Breast epithelium (tissue), 4 donors: ENCODE measurements at places on chromosomes 2 and 18. TPM values are rescaled to one million over a fixed set of nuclear protein-coding genes. Genes with fewer than 3 reads are reported as not detected.

DLX1 gene
- not detected for total RNA-seq

DNA sequence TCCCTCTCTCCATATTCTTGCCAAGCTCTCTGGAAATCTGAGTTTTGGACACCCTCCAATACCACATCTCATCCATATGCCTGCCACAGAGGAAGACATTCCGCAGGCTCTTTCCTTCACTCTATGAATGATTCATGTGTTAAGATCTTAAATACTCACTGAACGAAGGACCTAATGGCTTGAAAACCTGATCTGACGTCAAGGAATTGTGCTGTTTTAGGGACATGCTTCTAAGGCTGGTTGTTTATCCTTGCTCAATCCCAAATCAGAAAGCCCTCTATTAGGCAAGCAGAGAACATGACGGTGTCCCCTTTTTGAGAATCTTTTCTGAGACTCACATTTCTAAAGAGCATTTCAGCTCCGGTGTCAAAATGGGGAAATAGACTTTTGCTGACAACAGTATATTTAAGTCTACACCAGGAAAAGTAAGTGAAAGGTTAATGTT is 83.7 kb upstream of the GALNT5 start:
- no peaks in the 10 kb centered on the region for H3K4me1 ChIP-seq
- H3K4me3 ChIP-seq = no peak overlapping the region
- peak overlapping the region; percentile 18 for H3K27ac ChIP-seq
- no peaks in the 10 kb centered on the region for H3K36me3 ChIP-seq
- no peaks in the 10 kb centered on the region for H3K27me3 ChIP-seq

ITGB6 gene
- 46.1 TPM for total RNA-seq

GRCh38 chr2:117359266-117359914 is 455.1 kb upstream of the DDX18 start:
- no peaks in the 10 kb centered on the region for H3K27me3 ChIP-seq
- H3K4me1 ChIP-seq = no peaks in the 10 kb centered on the region
- no peak for DNase-seq
- no peak overlapping the region for H3K4me3 ChIP-seq
- H3K27ac ChIP-seq = no peak overlapping the region
- H3K36me3 ChIP-seq = no peaks in the 10 kb centered on the region

- H3K27ac ChIP-seq = no peak overlapping the region
- no peaks in the 10 kb centered on the region for H3K36me3 ChIP-seq
- no peak overlapping the region for H3K4me3 ChIP-seq
Observed at GRCh38 chr2:165533331-165533730, 63.8 kb downstream of the CSRNP3 start.

DNA sequence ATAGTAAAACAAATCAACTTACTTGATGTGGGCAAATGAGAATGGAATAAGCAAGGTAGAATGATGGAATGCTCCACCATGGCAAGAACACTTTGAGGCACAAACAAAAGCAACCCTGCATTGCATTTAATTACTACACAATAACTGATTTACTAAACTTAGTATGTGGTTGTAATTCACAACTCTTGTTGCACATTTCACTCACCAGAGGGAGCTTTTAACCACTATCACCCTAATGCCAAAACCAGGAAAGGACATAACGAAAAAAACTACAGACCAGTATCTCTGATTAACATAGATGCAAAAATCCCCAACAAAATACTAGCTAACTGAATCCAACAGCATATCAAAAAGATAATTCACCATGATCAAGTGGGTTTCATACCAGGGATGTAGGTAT is 659.8 kb downstream of the CPS1 start:
- no peak overlapping the region for H3K27ac ChIP-seq
- no peaks in the 10 kb centered on the region for H3K36me3 ChIP-seq
- DNase-seq = no peak
- no peaks in the 10 kb centered on the region for H3K27me3 ChIP-seq
- no peak overlapping the region for H3K4me3 ChIP-seq
- no peaks in the 10 kb centered on the region for H3K4me1 ChIP-seq
